ENCODE measurements at places on chromosomes 1 and 21.

DNA sequence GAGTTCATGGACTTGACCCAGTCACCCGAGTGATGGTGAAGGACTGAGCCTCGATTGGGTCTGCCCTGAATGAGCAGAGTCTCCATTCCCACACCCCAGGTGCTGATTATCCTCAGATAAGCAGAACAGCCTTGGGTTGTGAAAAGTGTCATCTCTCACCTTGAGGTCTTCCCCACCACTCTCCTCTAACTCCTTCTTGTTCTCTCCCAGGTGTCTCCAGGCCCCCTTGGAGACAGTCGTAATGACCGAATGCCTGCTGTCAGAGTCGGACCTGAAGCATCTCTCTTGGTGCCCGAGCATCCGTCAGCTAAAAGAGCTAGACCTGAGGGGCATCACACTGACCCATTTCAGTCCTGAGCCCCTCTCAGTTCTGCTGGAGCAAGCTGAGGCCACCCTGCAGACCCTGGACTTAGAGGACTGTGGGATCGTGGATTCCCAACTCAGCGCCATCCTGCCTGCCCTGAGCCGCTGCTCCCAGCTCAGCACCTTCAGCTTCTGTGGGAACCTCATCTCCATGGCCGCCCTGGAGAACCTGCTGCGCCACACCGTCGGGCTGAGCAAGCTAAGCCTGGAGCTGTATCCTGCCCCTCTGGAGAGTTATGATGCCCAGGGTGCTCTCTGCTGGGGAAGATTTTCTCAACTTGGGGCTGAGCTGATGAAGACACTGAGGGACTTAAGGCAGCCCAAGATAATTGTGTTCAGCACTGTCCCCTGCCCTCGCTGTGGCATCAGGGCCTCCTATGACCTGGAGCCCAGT, 3.4 kb downstream of the PRAMEF12 start:
- DNase-seq = no peak

GRCh38 chr1:11570821-11571380, 83.3 kb downstream of the FBXO2 start:
- no peak for DNase-seq

GRCh38 chr1:230822092-230822581, 46.2 kb downstream of the C1orf198 start:
- DNase-seq = peak; percentile 72

- no peak for DNase-seq
Measured at GRCh38 chr1:147673406-147673805, 3.1 kb upstream of the ACP6 start.

GRCh38 chr1:228778466-228778865, 43.2 kb downstream of the RHOU start:
- DNase-seq = no peak

Data from GM04504 (cell line).